Lung microvascular endothelial cell (primary cell): ENCODE measurements at places on chromosomes 2 and 18. TPM values are rescaled to one million over a fixed set of nuclear protein-coding genes. Genes with fewer than 3 reads are reported as not detected.

TMEM169 gene
- total RNA-seq, result under 0.01 and 0.40 TPM in 2 replicates

UGT1A3 gene
- not detected in 2 replicates for total RNA-seq

BMP10 gene
- total RNA-seq, result not detected in 2 replicates

COLEC11 gene
- under 0.01 and 0.40 TPM in 2 replicates for total RNA-seq

TCF4 gene
- total RNA-seq, result 374 and 536 TPM in 2 replicates

ADI1 gene
- 45.1 and 56.5 TPM in 2 replicates for total RNA-seq

LGALSL gene
- 2.4 and 2.6 TPM in 2 replicates for total RNA-seq

UNC80 gene
- 0.20 and 0.65 TPM in 2 replicates for total RNA-seq

PDK1 gene
- 4.6 and 5.2 TPM in 2 replicates for total RNA-seq

HNRNPLL gene
- total RNA-seq, result 32.0 and 35.3 TPM in 2 replicates

HOXD4 gene
- 1.3 and 4.4 TPM in 2 replicates for total RNA-seq

LIMS2 gene
- total RNA-seq, result 3.6 and 5.0 TPM in 2 replicates

DTNA gene
- total RNA-seq, result 0.40 and 0.44 TPM in 2 replicates

TMEM17 gene
- 0.99 and 1.1 TPM in 2 replicates for total RNA-seq

LRP1B gene
- under 0.01 TPM in 1 of 2 replicates, not detected in the other for total RNA-seq

ATP6V1B1 gene
- total RNA-seq, result not detected in 2 replicates

MRPL19 gene
- 22.6 and 22.7 TPM in 2 replicates for total RNA-seq
